ENCODE measurements at places on chromosomes 12 and 14.

DNA sequence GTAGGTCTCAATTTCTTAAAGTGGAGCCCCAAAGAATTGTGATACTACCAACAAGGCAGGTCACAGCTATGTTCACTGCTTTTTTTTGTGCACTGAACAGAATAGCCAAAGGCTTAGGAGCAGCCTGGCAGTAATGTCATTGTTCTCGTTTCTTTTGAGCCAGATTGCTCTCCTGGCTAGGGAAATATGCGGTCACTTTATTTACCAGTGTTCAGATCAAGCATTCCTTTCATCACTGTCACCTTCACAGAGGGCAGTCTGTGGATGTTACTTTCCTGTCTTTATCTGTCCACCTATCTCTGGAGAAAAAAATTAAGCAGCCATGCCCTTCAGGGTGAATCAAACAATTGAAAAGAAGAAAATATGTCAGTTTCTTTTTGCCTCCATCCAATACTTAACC, 159.6 kb downstream of the BTG1 start:
- no peak overlapping the region for H3K4me3 ChIP-seq
- DNase-seq, result no peak
- no peaks in the 10 kb centered on the region for H3K4me1 ChIP-seq
- no peak overlapping the region for H3K27ac ChIP-seq

DNA sequence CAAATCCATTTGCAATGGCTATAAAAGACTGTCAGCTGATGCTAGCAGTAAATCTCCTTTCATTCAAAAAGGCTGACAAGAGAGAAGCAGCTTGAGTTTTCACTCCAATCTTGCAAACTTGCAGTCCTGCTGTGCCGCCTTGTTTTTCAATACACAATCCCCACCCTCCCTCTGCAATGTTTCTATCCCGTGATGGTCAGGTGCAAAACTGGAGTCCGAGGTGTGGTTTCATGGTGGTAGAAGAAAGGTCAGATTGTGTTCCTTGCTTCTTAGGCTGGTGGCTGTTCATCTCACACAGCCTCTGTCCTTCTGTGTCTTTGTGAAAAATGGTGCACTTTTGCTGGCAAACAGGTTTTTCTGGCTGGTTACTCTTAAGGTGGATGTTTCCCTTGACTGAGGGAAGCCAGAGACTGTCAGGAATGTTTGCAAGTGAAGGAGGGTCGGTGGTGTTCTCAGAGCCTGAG, 27.7 kb upstream of the TBX3 start:
- no peak overlapping the region for H3K27ac ChIP-seq
- H3K4me1 ChIP-seq, result no peaks in the 10 kb centered on the region
- no peaks in the 10 kb centered on the region for H3K27me3 ChIP-seq
- H3K4me3 ChIP-seq, result no peak overlapping the region
- no peak for DNase-seq

GRCh38 chr12:52913431-52913821, 8.6 kb upstream of the KRT8 start:
- H3K27ac ChIP-seq, result no peak overlapping the region
- no peak overlapping the region for H3K4me3 ChIP-seq
- DNase-seq, result no peak
- H3K4me1 ChIP-seq, result peaks cover 17% of the 10 kb centered on the region

DNA sequence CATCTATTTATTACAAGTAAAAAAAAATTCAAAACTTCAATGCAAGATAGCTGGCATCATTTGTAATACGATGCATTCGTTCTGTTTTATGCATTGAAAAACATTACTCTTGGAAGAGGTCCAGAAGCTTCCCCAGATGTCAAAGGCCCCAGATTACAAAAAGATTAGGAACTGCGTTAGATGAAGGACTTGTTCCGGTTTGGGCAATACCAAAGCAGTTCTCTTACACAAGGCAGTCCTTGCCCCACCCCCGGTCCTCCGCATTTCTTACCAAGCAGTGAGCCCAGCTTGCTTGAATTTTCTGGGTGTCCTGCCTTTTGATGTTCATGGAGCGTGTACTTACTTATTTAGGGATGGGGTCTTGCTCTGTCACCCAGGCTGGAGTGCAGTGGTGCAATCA, 4.8 kb upstream of the HVCN1 start:
- H3K27me3 ChIP-seq, result no peaks in the 10 kb centered on the region
- no peak overlapping the region for H3K27ac ChIP-seq
- H3K4me1 ChIP-seq, result peaks cover 11% of the 10 kb centered on the region

- H3K4me1 ChIP-seq, result no peaks in the 10 kb centered on the region
- no peak overlapping the region for H3K27ac ChIP-seq
- no peak overlapping the region for H3K4me3 ChIP-seq
Measured at GRCh38 chr14:80718940-80719339, 222.6 kb downstream of the CEP128 start.

- no peak overlapping the region for H3K27ac ChIP-seq
- H3K4me3 ChIP-seq, result no peak overlapping the region
Measured at GRCh38 chr14:49641697-49642129, 6.7 kb upstream of the DNAAF2 start.

DNA sequence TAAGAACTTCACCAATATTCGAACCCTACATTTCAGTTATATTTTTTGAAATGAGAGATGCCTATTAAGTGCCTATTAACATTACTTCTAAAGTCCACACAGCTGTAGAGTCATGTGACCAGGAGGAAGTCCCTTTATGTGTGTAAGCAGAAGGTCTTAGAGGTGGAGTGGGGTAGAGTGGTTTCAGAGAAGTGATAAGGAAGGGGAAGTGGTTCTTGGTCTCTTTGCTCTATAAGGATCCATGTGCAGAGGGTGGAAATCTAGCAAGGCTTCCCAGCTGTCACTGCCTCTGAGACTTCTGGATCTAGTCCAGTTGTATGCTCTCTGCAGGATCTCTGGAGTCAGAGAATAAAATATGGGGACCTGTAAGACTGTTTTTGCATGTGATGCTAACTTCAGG, 673.9 kb downstream of the FLRT2 start:
- H3K4me1 ChIP-seq, result no peaks in the 10 kb centered on the region
- no peaks in the 10 kb centered on the region for H3K36me3 ChIP-seq
- H3K27ac ChIP-seq, result no peak overlapping the region
- H3K4me3 ChIP-seq, result no peak overlapping the region

GRCh38 chr12:105018776-105019175, 32.7 kb downstream of the NOPCHAP1 start:
- no peak for DNase-seq
- no peak overlapping the region for H3K4me3 ChIP-seq
- no peaks in the 10 kb centered on the region for H3K27me3 ChIP-seq
- peaks cover 3% of the 10 kb centered on the region for H3K4me1 ChIP-seq
- H3K27ac ChIP-seq, result no peak overlapping the region
- no peaks in the 10 kb centered on the region for H3K36me3 ChIP-seq

DNA sequence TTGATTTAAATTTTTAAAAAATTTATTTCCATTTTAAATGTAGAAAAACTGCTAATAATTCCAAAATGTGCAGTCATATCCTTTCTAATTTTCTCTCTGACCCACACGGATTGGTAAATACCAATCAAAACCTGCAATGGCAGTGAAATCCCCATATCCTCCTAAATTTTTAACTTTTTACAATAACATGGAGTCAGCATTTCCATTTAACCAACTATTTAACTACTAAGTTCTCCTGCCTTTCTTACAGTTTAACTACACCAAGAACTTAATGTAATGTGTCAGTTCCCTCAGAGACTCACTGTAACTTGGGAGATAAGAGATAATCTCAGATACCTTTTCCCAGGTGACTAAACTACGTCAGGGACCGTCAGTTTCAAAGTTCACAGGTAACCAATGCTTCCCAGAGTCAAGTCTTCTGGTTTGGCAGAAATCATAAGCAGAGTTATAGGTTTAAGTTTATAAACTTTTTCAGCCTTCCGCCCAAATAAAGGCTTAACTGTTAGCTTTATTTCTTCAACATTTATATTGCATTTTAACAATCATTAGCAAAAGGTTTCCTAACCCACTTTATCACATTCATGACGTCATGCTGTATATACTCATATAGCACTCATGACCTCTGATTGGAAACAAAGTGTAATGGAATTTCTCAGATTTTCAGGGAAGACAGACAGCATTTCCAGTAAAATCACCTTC, 7.6 kb downstream of the KRAS start:
- no peaks in the 10 kb centered on the region for H3K4me1 ChIP-seq
- no peak overlapping the region for H3K4me3 ChIP-seq
- H3K36me3 ChIP-seq, result 0 out of 2 replicates have a peak, but pooled peaks cover 4% of the 10 kb centered on the region
- DNase-seq, result no peak

GRCh38 chr12:31362115-31362758, 36.3 kb upstream of the SINHCAF start:
- no peaks in the 10 kb centered on the region for H3K4me1 ChIP-seq
- DNase-seq, result no peak
- no peak overlapping the region for H3K27ac ChIP-seq
- no peak overlapping the region for H3K4me3 ChIP-seq

DNA sequence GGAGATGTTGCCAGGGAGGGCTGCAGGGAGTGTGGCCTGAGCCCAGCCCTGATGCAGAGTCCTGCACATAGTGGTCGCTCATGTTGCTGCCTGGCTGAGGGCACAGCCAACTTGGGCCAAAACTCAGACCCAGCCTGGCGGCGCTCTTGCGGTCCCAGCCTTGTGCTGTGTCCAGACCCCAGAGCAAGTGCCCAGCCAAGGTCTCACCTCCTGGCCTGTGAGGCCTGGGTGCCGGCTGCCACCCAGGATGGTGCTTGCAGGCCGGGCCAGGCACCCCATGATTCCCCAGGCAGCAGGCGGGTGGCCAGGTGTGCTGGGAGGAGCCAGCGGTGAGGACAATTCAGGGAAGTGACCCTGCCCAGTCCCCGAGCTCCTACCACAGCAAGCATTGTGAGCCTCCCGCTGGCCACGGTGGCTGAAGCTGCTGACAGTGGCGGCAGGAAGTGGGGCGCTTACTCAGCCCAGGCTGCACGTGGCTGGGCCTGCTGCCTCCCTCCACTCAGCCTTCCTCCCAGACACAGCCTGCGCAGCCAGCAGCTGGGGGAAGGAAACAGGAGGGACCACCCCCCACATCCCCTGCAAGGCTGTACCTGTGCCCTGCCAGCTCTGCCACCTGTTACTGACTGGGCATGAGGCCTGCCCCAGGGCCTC, 17.7 kb upstream of the PGF start:
- no peak for DNase-seq
- no peaks in the 10 kb centered on the region for H3K36me3 ChIP-seq
- H3K4me3 ChIP-seq, result no peak overlapping the region
- no peaks in the 10 kb centered on the region for H3K4me1 ChIP-seq

DNA sequence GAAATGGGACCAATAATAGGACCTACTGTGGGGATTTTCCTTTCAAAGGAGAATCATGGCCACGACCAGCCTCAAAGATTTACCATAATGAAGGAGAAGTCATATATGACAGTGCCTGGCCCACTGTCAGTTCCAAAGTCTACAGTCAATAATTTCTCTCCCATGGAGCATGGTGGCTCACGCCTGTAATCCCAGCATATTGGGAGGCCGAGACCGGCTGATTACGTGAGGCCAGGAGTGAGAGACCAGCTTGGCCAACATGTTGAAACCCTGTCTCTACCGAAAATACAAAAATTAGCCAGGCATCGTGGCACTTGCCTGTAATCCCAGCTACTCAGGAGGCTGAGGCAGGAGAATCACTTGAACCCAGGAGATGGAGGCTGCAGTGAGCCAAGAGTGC, 13.8 kb downstream of the IRF2BPL start:
- peaks cover 7% of the 10 kb centered on the region for H3K4me1 ChIP-seq
- no peak overlapping the region for H3K27ac ChIP-seq
- no peak overlapping the region for H3K4me3 ChIP-seq
- no peaks in the 10 kb centered on the region for H3K27me3 ChIP-seq

- no peaks in the 10 kb centered on the region for H3K27me3 ChIP-seq
- peaks cover 67% of the 10 kb centered on the region for H3K4me1 ChIP-seq
- H3K27ac ChIP-seq, result peak overlapping the region; percentile 28
- no peak for DNase-seq
Measured at GRCh38 chr12:121781998-121782979, 11.2 kb downstream of the RHOF start.

DNA sequence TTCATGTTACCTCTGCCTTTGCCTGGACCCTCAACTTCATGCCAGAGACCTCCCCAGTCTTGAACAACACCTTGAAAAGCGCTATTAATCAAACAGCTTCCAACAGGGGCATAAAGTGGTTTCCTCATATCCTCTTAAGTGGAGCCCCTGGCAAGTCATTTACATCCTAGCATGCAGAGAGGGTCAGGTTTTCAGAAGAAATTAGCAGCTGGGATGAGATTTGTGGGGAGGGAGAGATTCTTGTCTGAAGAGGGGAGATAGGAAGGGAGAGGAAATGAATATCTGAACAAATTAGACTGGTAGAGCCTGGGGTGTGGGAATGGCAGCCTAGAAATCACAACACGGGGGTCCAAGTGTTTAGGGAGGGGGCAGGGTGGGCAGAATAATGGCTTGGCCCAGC, 45.6 kb downstream of the CALM1 start:
- H3K27ac ChIP-seq, result no peak overlapping the region
- no peaks in the 10 kb centered on the region for H3K27me3 ChIP-seq
- H3K4me3 ChIP-seq, result no peak overlapping the region
- no peaks in the 10 kb centered on the region for H3K36me3 ChIP-seq

- no peaks in the 10 kb centered on the region for H3K4me1 ChIP-seq
- H3K4me3 ChIP-seq, result no peak overlapping the region
- H3K27me3 ChIP-seq, result no peaks in the 10 kb centered on the region
- no peak for DNase-seq
- H3K36me3 ChIP-seq, result no peaks in the 10 kb centered on the region
Measured at GRCh38 chr12:22598763-22599161, 26.2 kb upstream of the ETNK1 start.

DNA sequence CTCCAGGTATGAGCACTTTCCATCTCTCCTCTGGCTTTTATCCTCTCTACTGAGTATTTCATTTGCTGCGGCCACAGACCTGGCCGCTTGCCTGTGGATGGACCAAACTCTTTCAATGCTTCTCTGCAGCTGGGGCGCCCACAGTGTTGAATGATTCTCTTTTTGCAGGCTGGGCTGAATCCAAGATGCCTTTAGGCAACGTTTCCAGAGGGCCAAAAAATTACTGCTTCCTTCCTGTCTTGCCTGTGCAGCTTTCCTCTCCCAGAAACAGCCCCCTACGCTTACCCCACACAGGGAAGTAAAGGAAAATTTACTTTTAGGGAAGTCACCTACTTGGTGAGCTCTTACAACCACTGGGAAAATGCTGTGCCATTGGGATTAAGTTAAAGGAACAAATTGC, 55.6 kb upstream of the JDP2 start:
- H3K4me3 ChIP-seq, result no peak overlapping the region
- no peak for DNase-seq
- H3K36me3 ChIP-seq, result no peaks in the 10 kb centered on the region
- H3K4me1 ChIP-seq, result no peaks in the 10 kb centered on the region
- no peak overlapping the region for H3K27ac ChIP-seq
- H3K27me3 ChIP-seq, result peaks cover 14% of the 10 kb centered on the region

DNA sequence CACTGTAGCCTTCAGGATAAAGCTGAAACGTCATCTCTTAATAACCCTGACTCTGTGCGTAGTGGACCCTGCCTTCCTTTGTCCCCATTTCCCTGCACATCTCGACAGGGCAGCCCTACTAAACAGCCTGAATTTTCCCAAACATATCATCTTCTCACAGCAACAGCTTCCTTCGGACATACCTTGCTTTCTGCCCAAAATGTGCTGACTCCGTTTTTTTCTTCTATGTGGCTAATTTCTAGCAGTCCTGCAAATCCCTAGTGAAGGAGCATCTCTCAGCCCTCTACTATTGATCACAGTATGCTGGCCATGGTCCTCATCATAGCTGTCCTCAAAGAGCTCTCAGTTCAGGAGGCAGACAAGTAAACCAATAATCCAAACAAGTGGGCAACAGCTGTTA, 53.1 kb upstream of the PCED1B start:
- H3K4me3 ChIP-seq, result no peak overlapping the region
- no peak overlapping the region for H3K27ac ChIP-seq
- no peaks in the 10 kb centered on the region for H3K27me3 ChIP-seq
- H3K36me3 ChIP-seq, result no peaks in the 10 kb centered on the region
- DNase-seq, result no peak
